Stimulated activated CD8-positive, alpha-beta memory T cell treated with anti-CD3 and anti-CD28 coated beads, Interleukin-4, amount 100 ng/mL, for 48 hours (primary cell): ENCODE measurements at places on chromosomes 5 and 9.
A peak's percentile ranks its signal among the peaks of the same experiment; 100 is the strongest.

DNA sequence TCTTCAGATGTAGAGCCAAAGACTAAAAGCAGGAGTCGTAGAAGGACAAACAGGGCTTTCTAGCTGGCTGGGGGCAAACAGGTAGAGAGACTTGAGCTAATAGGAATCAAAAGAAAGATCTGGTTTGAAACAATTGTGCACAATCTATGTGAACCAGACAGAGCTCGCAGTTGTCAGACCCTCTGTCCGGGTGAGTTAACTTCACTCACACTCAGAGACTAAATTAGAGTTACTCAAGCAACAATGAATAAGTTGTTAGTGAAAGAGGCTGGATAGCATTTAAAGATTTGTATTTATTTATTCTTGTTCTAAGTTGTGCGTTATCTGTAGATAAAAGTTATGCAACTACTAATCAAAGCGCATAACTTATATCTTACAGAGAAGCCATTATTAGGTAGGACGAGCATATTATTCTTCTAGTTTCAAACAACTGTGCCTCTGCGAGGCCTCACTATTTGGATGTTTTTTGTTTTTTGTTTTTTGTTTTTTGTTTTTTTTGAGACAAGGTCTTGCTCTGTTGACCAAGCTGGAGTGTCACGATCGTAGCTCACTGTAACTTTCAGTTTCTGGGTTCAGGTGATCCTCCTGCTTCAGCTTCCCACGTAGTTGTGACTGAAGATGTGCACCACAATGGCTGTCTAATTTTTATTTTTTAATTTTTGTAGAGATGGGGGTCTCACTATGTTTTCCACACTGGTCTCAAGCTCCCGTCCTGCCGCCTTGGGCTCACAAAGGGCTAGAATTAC lies 13.2 kb upstream of the LNPEP start:
- DNase-seq = no peak

GRCh38 chr5:87686975-87687374 lies 274.2 kb upstream of the CCNH start:
- no peak for DNase-seq

DNA sequence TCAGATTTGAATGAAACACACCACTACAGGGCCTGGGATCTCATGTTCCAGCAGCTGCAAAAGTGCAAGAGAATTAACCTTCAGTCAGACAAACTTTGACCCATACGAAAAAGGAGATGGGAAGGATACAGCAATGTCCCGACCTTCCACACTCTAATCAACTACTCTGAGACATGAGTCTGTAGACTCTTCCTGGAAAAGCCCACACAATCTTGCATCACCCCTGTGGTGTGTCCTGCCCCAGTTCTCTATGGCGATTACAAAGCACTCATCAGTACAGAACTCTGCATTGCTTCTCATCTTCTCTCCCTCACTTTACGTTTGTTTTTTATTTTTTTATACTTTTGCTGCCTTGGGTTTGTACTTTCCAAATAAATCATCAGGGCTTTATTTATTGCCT lies 241.0 kb upstream of the KIF2A start:
- DNase-seq = no peak

GRCh38 chr9:14994738-14995137 lies 84.5 kb upstream of the FREM1 start:
- no peak for DNase-seq

- no peak for DNase-seq
These were observed 163.9 kb downstream of the PIK3R1 start for GRCh38 chr5:68379275-68380036.

DNA sequence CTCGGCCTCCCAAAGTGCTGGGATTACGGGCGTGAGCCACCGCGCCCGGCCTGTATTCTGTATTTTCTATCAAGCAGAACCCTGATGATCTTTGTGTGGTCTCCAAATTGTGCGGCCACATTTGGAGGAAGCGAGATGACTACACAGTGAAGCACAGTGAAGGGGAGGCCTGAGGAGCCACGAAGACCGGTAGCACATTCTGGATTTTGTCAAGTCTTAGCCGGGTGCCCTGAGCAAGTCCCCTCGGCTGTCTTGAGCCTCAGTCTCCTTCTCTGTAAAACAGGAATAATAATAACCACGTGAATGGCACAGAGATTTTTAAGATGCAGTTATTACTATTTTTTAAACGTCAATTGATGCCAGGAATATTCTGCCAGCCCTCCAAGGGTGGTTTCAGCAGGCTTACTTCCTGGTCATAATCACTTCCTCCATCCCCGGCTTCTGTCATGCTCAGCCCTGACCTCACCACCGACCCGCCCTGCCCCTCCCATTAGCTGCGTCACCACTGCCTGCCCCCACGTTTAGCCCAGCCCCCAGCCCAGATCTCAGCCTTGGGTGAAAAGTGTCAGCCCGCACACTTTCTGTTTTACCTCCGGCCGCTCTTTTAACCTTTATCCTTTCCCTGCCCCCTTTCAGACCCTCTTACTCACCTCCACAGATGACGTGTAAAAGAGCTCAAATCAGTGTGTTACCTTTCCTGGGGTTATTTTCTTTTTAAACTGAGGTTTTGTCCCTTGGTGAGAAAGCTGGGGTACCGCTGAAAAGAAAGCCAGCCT lies 27.0 kb upstream of the ERGIC1 start:
- DNase-seq = peak; percentile 95

GRCh38 chr5:54305737-54306136 lies 4.6 kb downstream of the ARL15 start:
- no peak for DNase-seq

GRCh38 chr5:135867599-135867998 lies 28.0 kb downstream of the IL9 start:
- DNase-seq = no peak

DNA sequence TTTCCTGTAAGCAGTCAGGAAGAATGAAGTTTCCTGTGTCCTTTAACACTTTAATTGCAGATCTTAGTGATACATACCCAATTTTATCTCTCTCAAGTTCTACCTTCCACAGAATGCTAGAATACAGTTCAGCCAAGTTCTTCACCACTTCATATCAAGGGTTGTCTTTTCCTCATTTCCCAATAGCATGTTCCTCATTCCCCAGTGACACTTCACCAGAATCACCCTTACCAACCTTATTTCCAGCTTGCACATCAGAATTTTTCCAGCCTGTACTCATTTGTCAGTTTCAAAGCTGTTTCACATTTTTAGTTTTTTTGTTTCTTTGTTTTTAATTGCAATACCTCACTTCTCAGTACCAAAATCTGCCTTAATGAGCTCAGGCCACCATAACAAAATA lies 126.1 kb downstream of the ESM1 start:
- no peak for DNase-seq

DNA sequence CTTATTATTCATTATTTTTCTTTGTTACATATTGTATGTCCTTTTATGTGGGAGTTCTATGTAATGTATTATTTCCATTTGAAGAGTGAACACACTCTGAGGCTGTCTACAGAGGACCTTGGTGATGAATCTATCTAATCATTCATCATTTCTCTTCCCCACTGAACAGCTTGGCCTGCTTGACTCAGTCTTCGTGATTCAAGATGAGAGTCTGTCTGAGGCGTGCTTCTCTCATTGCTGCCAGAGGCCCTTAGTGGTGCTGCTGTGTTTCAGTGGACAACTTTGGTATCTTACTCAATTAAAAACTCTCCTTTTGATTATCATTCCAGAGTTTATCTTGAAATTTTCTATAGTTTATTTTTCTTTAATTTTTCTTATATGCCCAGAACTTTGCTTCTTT lies 318.1 kb upstream of the DAB2 start:
- DNase-seq = no peak
